ENCODE measurements at places on chromosomes 4 and X. TPM values are rescaled to one million over a fixed set of nuclear protein-coding genes. Genes with fewer than 3 reads are reported as not detected.

Gene DIPK2B
- total RNA-seq = not detected

Gene ADAMTS3
- 0.08 TPM for total RNA-seq

Gene SCML1
- total RNA-seq = 6.7 TPM

Gene C4orf50
- not detected for total RNA-seq

Gene FAM114A1
- total RNA-seq = 71.3 TPM

Gene CYTL1
- total RNA-seq = not detected

Gene SLC26A1
- total RNA-seq = not detected

Gene DCAF8L1
- not detected for total RNA-seq

Gene ARSJ
- 20.1 TPM for total RNA-seq

Gene CENPU
- 15.5 TPM for total RNA-seq

Gene UGT2B11
- total RNA-seq = not detected

Gene ZNF711
- 1.2 TPM for total RNA-seq

Gene SHOX
- total RNA-seq = not detected

Gene KLB
- total RNA-seq = 0.08 TPM

Gene ARMCX5
- total RNA-seq = 7.3 TPM

Gene GAB3
- 0.11 TPM for total RNA-seq

Gene MAGEC3
- not detected for total RNA-seq

Gene NRK
- total RNA-seq = 0.23 TPM

Gene GRIA3
- total RNA-seq = 2.0 TPM

Gene CEP44
- 8.0 TPM for total RNA-seq

Gene WDR45
- 33.5 TPM for total RNA-seq

Gene TLR2
- total RNA-seq = 9.9 TPM

Gene C4orf36
- 6.0 TPM for total RNA-seq

Gene YY2
- 0.78 TPM for total RNA-seq

Gene RGN
- not detected for total RNA-seq

Gene HTRA3
- not detected for total RNA-seq

Gene GABRG1
- total RNA-seq = not detected

Gene TAF7L
- not detected for total RNA-seq

Gene HMGB3
- total RNA-seq = 17.9 TPM

Gene CETN2
- 46.8 TPM for total RNA-seq

Gene NONO
- 232 TPM for total RNA-seq

Gene GLUD2
- total RNA-seq = 0.23 TPM

Gene CHRNA9
- not detected for total RNA-seq

Gene MAGEB2
- total RNA-seq = not detected

Gene RAB41
- total RNA-seq = not detected

Gene NAP1L2
- 1.1 TPM for total RNA-seq

Gene XAGE1A
- total RNA-seq = not detected

Gene ADH1B
- not detected for total RNA-seq

Gene PHOX2B
- not detected for total RNA-seq

Gene NEUROG2
- total RNA-seq = not detected

Gene DMD
- 10.9 TPM for total RNA-seq

Gene BEX1
- total RNA-seq = 0.31 TPM

Gene FAM9C
- total RNA-seq = not detected

Gene PCDH7
- total RNA-seq = 17.1 TPM

Gene USP26
- not detected for total RNA-seq

Gene CC2D2A
- 19.1 TPM for total RNA-seq

Gene ZNF185
- total RNA-seq = 25.1 TPM

Gene CT45A5
- total RNA-seq = not detected

Gene PROM1
- total RNA-seq = not detected

Gene ABRAXAS1
- total RNA-seq = 6.4 TPM

Gene CABS1
- not detected for total RNA-seq

Data from hair follicular keratinocyte (primary cell).